Panc1 (cell line): ENCODE measurements at places on chromosomes 13 and 19.

GRCh38 chr19:49687150-49687549, 2.2 kb upstream of the ADM5 start:
- no peak for DNase-seq
- peaks cover 4% of the 10 kb centered on the region; the same call in 1 of the 2 replicates for H3K36me3 ChIP-seq
- no peak overlapping the region for H3K27ac ChIP-seq

DNA sequence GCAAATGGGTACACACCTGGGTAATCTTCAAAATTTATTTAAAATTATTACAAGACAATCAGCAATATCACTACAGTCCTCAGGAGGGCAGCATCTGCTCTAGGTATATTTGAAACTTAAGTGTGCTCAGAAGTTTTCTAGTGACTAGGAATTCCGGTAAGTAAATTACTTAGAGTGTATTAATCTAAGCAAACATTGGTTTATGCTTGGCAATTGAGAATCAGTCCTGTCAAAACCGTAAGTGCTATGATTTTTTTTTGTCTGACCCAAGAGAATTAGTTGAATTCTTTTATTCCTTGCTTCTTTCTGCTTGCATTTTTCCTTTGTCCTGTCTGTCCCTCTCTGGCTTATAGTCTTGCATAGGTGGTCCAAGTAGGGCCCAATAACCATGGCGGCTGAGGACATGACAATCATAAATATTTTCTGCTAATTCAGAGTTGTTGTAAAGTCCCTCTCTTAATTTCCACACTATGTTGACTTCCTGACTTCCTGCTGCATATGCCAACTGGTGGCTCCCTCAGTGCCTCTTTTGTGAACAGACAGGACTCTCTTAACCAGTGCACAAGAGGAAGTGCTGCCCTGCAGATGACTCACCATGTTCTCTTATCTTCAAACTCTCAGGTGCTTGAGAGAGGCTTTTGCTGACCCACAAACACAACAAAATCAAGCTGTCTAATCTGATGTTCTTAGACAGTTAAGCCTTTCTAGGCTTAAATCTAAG, 82.2 kb downstream of the SLAIN1 start:
- H3K4me1 ChIP-seq: no peaks in the 10 kb centered on the region
- no peaks in the 10 kb centered on the region for H3K36me3 ChIP-seq
- no peaks in the 10 kb centered on the region for H3K27me3 ChIP-seq

DNA sequence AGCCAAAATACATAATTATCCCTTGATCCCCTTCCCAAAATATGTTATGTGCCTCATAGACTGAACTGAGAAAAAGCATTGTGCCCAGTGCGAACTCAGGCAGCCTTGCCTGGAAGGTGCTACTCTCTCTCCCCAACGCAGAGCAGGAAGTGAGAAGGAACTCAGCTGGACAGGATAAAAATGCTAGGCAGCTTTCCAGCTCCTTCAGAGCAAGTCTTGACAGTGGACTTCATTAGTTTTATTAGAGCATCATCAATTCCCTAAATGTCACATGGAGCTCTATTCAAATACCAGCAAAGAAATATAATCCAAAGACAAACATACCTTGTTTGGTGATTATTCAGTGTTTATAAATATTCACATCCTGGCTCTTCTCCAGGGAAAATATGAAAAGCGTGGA, 202.4 kb downstream of the RFC3 start:
- H3K4me1 ChIP-seq: no peaks in the 10 kb centered on the region
- H3K27me3 ChIP-seq: no peaks in the 10 kb centered on the region
- no peak for DNase-seq
- no peak overlapping the region for H3K4me3 ChIP-seq
- H3K36me3 ChIP-seq: no peaks in the 10 kb centered on the region

GRCh38 chr13:112764028-112764427, 74.2 kb downstream of the ATP11A start:
- no peaks in the 10 kb centered on the region for H3K27me3 ChIP-seq
- no peak overlapping the region for H3K4me3 ChIP-seq
- no peak overlapping the region for H3K27ac ChIP-seq
- DNase-seq: no peak
- no peaks in the 10 kb centered on the region for H3K36me3 ChIP-seq
